ENCODE measurements at places on chromosomes 7 and 10.
A peak's percentile ranks its signal among the peaks of the same experiment; 100 is the strongest.

DNA sequence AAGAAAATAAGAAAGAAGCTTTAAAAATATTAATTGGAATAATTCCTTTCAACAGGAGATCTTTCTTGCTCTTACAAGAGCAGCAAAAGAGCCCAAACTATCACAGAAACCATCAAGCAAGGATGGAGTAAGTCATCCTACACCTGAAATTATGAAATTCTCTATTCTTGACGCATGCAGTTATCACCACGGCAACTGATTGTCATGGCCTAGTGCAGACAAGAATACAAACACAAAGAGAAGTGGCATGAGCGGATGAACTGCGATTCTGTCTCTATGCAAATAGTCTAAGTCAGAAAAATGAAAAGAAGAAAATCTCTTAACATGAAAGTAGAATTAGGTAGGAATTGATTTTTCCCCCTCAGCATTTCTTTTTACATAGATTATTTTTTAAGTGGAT is 54.8 kb upstream of the SLC35B4 start:
- DNase-seq = no peak

GRCh38 chr7:96320442-96320841 is 1.5 kb downstream of the SLC25A13 start:
- DNase-seq = no peak

GRCh38 chr7:70063371-70063770 is 465.1 kb downstream of the AUTS2 start:
- no peak for DNase-seq

GRCh38 chr7:132148876-132149275 is 427.4 kb downstream of the PLXNA4 start:
- DNase-seq = no peak

- no peak for DNase-seq
Observed at GRCh38 chr10:98572594-98572993, 125.9 kb upstream of the HPS1 start.

DNA sequence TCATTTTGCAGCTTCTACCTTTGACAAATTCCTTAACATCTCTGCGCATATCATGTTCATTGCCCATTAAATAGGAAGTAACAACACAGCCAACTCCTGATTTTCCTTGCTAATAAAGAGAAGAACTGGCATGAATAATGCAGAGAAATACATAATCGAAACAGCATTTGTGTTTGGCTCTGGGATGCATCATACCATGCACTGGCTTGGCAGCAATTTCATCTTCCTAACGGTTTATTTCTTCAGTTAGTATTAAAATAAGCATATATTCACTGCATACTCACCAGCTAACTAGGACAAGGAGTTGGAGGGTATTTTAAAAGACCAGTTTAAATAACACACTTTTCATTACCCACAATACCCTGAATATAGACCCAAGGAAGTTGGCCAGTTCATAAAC is 132.5 kb downstream of the ITGA8 start:
- no peak for DNase-seq

GRCh38 chr10:104273286-104273685 is 4.3 kb downstream of the GSTO2 start:
- DNase-seq = no peak

DNA sequence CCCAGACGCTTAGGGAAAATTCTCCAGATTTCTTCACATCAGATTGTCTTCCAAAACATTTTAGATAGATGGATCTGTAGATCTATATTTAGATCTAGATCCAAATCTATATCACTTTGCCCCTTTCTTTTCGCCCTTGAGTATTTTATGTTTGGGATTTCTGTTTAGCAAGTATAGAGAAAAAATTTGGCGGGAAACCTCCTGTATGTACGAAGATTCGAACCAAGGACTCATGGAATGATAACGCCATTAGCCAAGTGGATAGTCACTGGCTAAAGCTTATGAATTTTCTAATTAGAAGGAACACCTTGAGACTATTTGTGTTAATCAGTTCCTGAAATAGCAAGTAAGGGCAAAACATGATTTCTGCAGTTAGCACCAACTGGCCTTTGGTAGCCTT is 1.2 kb downstream of the THNSL1 start:
- no peak for DNase-seq

DNA sequence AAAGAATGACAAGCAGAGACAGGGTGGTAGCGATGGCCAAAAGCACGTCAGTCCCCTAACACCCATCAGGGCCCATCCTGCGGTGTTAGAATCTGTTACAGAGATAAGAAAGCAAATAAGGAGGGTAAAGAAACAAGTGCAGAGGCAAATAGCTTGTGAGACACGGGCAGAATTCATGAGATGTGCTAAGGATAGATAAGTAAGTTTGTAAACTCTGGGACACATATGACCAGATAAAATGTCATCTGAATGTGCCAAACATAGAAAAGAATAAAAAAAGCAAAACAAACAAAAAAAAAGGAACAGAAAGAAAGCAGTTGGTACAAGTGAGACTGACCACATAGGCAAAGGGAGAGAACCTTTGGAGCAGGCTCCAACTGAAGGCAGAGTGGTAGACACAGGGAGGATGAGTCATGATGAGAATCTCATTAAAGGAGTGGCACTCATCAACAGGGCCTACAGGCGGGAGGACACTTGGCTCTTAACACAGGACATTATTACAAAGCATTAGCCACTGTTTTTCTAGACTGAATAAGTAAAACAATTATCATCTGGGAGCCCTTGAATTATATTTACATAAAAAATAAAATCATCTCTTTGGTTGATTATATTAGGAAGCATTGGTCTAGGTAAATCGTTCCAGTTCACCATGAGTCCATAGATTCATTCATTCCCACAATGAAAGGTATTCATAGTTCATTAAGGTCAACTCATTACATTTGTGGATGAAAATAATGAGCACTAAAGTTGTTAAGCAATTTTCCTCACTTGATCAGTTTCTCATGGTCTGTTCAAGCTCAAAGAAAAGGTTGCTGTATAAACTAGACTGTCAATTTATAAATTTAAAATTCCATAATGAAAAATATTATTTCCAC is 21.5 kb upstream of the EPHB6 start:
- no peak for DNase-seq

DNA sequence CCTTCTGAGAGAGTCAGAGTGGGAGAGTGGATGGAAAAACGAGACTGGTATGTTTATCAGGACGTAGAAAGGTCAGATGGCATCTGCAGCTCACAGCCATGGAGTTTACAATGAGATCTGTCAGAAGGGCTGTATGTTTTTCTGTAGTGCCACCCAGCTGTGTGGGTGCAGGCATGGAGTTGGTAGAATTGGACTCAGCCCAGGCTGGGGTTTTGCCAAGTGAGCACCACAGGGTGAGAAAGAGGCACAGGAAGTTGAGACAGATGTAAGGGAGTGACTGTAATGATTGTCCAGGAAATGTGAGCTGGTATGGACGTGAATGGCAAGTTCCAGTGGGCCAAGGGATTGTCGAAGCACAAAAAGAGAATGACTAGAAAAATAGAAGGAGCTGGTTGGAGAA is 9.1 kb upstream of the ZYX start:
- DNase-seq = peak; percentile 53

DNA sequence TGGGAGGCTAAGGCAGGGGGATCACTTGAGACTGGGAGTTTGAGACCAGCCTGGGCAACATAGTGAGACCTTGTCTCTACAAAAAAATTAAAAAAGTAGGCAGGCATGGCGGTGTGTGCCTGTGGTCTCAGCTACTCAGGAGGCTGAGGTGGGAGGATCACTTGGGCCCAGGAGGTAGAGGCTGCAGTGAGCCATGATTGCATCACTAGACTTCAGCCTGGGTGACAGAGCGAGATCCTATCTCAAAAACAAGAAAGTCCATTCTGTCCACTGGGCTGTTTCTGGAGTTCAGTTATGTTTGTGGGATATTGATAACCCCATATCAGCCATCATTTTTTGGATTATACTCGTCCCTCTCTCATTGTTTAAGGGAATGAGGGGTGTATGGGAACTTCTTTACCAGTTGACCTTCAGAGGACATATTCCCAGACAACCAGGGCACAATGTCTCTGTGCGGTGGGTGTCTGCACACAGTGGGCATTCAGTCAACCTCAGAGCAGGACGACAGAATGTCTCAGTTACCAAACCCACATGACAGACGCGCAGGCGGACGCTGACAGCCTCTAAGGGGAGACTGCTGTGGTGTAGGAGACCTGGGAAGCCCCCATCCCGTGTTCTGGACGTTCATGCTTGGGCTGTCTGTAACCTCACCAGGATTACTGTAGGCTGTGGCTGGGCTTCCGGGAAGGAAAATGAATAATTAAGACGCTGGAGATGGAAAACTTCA is 69.4 kb downstream of the CARD11 start:
- no peak for DNase-seq

DNA sequence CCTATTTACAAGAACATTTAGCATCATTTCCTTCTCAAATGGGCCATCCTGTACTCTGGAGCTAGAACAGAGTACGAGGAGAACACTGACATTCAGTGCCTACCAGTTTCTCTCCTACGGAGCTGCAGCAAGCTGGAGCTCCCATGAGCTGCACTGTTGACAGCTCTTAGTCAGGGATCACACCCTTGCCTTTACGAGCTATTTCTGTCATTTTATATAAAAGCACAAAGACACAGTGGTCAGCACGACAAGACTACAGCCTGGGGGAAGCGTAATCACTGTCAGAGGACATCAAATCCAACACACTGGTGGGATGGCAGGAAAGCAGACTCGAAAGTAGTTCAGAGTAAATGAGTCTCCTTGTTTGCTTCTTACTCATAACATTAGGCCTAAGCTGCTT is 2.7 kb downstream of the CDCA7L start:
- no peak for DNase-seq
